ENCODE measurements at places on chromosomes 3 and 15. TPM values are rescaled to one million over a fixed set of nuclear protein-coding genes. Genes with fewer than 3 reads are reported as not detected.

DNA sequence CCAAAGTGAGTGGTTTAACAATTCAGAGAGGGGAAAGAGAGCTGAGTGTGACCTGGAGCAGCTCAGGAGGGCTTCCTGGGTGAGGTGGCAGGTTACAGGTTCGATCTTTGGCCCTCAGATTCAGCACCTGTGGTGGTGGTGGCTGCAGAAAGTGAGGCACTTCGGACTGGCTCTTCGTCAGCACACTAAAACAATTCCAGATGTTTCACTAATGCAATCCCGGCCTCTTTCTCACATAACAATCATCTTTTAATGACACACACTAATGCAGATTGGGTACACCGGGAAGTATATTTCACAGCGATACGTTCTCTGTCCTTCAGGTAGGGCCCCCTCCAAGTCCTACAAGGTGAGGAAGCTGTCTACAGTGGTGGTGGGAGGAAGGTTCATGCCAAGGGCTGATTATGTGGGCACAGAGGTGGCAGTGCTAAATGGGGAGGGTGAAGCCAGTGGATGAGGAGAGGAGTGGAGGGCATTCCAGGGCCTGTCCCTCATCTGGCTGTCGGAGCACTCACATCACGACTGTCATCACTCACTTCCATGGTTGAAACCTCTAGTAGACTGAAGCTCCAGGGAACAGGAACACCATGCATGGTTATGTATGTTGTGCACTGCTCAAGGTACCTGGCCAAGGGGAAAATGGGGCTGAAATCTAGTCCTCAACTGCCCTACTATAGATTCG, 171.1 kb downstream of the RAB11A start:
- no peak for DNase-seq

GRCh38 chr3:97291901-97292300, 472.7 kb upstream of the ARL6 start:
- no peak for DNase-seq

- DNase-seq = no peak
These were observed 473 bp upstream of the COMMD2 start for GRCh38 chr3:149752788-149753136.

GRCh38 chr3:162217647-162218046, 721.0 kb downstream of the OTOL1 start:
- no peak for DNase-seq

DNA sequence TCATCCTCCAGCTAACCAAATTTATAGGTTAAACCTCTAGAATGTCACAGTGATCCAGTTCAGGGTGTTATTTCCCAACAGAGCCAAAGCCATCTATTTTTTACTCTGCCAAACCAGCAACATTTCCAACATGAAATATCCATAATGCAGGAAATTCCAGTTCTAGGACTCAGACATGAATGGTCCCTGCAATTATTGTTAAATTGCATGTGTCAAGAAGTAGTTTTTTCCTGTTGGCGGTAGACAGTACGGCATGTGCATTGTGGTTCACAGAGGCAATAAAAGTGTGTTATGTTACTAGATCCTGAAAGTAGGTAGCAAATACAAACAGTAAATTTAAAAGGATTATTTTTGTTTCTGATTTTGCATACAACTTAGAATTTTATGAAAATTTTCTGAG, 215.7 kb upstream of the THBS1 start:
- DNase-seq = peak; percentile 95

DNA sequence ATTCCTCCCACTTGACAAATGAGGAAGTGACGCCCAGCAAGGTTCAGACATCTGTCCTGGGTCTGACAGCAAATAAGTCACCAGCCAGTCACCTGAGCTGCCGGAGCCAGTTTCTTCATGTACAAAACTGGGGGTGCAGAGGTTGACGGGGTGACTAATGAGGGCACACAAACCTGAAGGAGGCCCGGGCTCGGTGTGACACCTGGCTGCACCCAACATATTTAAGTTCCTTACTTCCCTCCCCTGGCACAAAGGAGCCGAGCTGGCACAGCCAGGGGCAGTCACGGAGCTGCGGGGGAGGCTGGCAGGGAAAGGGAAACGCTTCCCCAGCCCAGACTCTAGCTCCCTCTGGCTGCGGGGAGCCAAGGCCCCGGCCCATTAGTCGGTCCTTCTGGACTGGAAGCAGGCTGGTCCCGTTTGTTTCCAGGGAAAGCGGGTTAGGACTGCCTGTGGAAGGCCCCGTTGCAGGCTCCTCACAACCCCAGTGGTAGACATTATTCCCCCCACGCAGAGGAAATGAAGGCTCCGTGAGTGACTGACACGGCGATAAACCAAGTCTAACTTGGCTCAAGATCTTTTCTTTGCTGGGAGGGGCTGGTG, 2.3 kb downstream of the FBXL22 start:
- peak; percentile 62 for DNase-seq

DNA sequence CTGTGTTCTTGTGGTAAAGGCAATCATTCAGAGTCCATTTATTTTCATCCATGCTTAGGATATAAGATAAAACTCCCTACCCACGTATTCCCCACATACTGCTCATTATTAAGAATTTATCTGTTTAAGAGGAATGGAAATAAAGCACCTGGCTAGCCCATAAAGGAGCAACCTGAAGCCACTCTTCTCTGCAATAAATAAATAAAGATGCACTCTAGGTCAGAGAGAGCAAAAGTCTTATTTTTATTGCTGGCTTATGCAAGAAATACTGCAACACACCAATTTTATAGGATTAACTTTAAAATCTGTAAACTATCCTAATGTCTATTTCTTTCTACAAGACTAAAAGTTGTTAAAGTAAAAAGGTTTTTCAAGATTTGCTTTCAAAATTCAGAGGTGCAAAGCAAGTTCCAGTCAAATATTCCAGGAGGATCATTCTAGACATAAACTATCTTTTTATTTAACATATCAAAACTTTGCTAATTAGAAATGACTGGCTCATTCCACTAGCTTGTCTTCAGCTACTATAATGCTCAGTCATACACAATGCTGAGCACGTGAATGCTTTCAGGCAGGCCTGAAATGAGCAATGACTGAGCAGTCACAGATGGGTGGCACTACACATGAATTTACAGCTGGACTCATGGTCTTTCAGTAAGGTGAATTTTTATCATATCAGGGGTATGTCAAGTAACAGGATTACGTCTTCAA, 7.1 kb downstream of the TJP1 start:
- peak; percentile 76 for DNase-seq

DNA sequence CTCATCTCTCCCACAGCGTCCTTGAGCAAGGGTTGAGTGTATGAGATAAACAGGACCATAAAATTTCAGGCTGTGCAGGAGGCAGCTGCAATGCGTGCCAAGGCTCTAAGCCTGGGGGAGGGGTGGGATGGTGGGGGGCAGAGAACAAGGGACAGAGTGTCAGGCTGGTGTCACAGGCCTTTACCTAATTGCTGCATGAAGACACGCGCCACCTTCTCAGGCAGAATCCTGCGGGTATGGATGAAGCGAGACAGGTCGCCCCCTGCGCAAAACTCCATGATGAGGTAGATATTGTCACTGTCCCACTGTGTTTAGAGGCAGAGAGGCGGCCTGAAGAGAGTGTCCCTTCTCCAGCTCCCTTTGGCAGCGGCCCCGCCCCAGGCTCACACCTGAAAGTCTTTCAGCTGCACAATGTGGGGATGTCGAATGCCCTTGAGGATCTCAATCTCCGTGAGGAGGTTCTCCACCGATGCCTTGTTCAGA, 1.0 kb downstream of the ULK3 start:
- DNase-seq = no peak

DNA sequence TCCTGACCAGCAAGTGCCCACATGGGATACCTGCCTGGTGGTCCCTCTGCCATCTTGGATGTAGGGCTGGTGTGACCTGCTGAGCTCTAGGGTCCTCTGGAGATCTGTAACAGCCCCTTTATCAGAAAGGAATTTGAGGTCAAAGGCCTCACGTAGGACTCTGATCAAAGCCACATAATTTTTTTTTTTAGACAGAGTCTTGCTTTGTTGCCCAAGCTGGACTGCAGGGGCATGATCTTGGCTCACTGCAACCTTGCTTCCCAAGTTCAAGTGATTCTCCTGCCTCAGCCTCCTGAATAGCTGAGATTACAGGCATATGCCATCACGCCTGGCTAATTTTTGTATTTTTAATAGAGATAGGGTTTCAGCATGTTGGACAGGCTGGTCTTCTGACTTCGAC, 9.5 kb downstream of the ITGB5 start:
- DNase-seq = no peak

Gene CHRM5
- 0.20 TPM for total RNA-seq

Gene COL6A5
- not detected for total RNA-seq

Gene IL20RB
- 0.79 TPM for total RNA-seq

Gene BCHE
- 36.5 TPM for total RNA-seq

Gene RARB
- total RNA-seq = 2.8 TPM

All from lung microvascular endothelial cell (primary cell).